ENCODE measurements at places on chromosomes 16 and 17.

- peak overlapping the region; percentile 99 for H3K27ac ChIP-seq
- H3K4me3 ChIP-seq = peak overlapping the region; percentile 35
Observed at GRCh38 chr16:66511602-66512271, 38.2 kb downstream of the TK2 start.

- H3K36me3 ChIP-seq = no peaks in the 10 kb centered on the region
- no peaks in the 10 kb centered on the region for H3K27me3 ChIP-seq
- no peak overlapping the region for H3K4me3 ChIP-seq
- no peak overlapping the region for H3K27ac ChIP-seq
- no peak for DNase-seq
- H3K4me1 ChIP-seq = no peaks in the 10 kb centered on the region
Observed at GRCh38 chr17:55546481-55546880, 35.2 kb upstream of the SMIM36 start.

- peaks cover 12% of the 10 kb centered on the region for H3K4me1 ChIP-seq
- H3K27me3 ChIP-seq = no peaks in the 10 kb centered on the region
- no peak overlapping the region for H3K4me3 ChIP-seq
- no peak for DNase-seq
- no peaks in the 10 kb centered on the region for H3K36me3 ChIP-seq
Observed at GRCh38 chr16:87921236-87921773, 15.0 kb downstream of the CA5A start.

DNA sequence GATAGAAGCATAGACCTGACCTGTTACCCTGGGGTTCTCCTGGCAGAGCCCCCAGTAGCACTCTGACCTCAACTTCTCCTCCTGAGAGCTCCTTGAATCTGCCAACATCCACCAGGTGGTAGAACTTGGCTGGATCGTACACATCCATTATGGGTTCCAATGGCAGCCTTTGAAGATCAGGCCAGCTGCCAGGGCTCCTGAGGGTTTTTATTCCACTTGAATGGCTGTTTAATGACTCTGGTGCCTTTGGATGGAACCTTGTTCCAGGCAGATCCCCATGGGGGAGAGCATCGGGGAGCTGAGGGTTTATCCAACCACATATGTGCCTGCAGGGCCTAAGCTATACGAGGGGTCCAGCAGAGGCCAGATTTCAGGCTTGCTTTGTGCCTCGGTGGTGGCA is 47.1 kb upstream of the CLEC19A start:
- H3K4me3 ChIP-seq = no peak overlapping the region
- H3K4me1 ChIP-seq = no peaks in the 10 kb centered on the region
- peak; percentile 19 for DNase-seq
- H3K27me3 ChIP-seq = no peaks in the 10 kb centered on the region
- H3K36me3 ChIP-seq = no peaks in the 10 kb centered on the region
- no peak overlapping the region for H3K27ac ChIP-seq

DNA sequence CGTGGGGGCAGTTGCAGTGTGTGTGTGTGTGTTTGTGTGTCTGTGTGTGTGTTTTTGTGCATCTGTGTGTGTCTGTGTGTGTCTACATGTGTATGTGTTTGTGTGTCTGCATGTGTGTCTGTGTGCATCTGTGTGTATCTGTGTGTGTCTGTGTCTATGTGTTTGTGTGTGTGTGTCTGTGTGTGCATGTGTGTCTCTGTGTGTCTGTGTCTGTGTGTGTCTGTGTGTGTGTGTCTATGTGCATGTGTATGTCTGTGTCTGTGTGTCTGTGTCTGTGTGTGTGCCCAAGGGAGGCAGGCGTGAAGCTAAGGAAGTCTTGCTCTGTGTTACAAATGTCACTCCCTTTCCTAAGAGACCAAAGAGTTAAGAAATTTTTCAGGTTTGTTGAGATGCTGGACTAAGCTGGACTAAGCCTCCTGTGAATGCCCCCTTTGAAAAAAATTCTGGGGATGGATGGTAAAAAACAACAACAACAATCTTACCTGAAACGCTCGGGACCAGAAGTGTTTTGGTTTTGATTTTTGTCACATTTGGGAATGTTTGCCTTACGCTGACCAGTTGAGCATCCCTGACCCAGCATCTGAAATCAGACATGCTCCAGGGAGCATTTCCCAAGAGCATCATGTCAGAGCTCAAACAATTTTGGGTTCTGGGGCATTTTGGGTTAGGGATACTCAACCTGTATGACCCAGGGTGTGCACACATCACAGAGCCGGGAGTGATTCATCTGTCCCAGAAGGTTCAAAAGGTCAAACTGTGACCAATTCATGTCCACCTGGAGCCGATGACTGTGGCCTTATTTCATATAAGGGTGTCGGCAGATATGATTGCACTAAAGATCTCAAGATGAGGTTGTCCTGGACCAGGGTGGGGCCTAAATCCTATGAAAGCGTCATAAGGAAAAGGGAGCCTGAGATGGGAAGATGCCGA is 48.6 kb upstream of the ZNF469 start:
- no peak overlapping the region for H3K27ac ChIP-seq
- no peaks in the 10 kb centered on the region for H3K27me3 ChIP-seq
- H3K4me3 ChIP-seq = no peak overlapping the region
- peaks cover 9% of the 10 kb centered on the region for H3K4me1 ChIP-seq
- no peaks in the 10 kb centered on the region for H3K36me3 ChIP-seq
- DNase-seq = no peak

DNA sequence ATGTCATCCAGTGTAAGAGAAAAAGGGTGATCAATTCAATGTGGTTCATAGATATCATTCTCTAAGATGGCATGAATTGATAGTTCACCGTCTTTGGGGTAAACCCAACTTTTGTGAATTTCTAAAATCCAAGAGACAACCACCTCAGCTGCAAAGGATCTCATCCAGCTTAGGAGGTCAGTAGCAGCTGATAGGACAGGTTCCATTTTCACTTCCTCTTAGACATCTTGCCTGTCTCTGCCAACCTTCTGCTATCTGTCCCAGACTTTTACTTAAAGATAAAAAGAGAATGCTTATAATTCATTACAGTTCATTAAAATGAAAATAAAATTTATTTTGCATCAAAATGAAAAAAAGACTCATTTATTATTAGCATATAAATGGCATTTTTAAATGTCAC is 468.2 kb downstream of the XYLT1 start:
- no peak overlapping the region for H3K4me3 ChIP-seq
- no peak for DNase-seq
- H3K4me1 ChIP-seq = no peaks in the 10 kb centered on the region
- no peak overlapping the region for H3K27ac ChIP-seq
- H3K27me3 ChIP-seq = no peaks in the 10 kb centered on the region

- no peaks in the 10 kb centered on the region for H3K36me3 ChIP-seq
- no peak for DNase-seq
- H3K27me3 ChIP-seq = no peaks in the 10 kb centered on the region
- H3K4me3 ChIP-seq = no peak overlapping the region
Observed at GRCh38 chr16:12340151-12340733, 363.7 kb downstream of the SNX29 start.

DNA sequence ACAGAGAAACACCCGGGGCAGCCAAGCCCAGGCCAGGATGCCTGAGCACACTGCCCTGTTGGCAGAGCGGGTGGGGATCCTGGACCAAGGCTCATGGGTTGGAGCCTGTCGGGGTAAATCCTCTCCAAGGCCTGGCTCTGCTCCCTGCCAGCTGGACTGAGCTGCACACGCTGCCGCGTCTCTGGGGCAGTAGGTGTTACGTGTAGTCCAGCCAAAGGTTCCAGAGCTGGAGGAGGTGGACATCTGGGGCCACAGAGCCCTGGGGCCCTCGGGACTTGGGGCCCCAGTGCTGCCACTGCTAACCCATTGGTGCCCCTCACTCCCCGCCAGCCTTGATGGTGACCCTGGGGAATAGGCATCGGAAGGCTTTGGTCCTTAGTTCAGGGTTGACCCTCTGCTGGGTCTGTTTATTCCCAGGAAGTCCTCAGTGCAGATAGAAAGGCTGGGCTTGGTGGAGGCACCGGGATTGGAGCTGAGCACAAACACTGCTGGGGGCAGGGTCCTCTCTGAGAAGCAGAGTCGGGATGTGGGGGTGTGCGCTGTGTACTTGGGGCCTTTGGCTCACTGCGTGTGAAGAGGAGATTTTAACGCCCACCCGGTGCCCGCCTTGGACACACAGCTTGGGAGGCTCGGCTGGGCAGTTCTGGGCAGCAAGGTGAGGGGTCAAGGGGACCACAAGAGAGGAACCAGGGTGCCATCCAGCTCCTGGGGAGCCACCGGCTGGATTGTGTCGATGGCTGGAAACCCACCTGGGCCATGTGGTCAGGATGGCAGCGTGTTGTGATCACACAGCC is 16.3 kb upstream of the CBX4 start:
- no peak overlapping the region for H3K4me3 ChIP-seq
- no peaks in the 10 kb centered on the region for H3K27me3 ChIP-seq
- DNase-seq = no peak
